Transverse colon (tissue), 4 donors: ENCODE measurements at places on chromosomes 11 and 22. TPM values are rescaled to one million over a fixed set of nuclear protein-coding genes. Genes with fewer than 3 reads are reported as not detected.

DNA sequence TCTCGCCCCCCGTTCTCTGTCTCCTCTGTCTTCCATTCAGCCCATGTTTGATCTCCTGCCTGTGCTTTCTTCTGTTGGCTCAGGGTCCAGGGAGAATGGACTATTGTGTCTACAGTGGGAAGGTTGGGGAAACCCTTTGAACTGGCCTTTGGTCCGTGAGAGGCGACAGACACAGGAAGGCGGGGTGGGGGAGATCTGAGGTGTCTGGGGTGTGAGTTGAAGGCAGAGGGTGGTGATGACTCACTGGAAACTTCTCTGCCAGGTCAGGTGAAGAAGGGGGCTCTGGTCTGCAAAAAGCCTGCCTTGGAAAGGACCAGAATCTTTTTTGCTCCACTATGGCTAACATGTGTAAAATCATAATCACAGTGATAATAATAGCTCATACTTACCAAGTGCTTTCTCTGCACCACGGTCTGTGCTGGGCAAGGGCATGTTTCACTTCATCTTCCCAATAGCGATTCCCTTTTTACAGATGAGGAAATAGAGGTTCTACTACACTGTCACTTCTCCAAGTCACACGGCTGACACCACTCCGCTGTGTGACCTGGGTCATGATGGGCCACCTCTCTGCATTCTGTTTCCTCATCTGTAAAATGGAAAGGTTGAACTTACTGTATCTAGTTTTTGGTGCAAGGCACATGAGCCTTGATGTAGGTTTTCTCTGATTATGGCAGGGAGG is 99.8 kb upstream of the ALX4 start:
- DNase-seq = no peak
- H3K36me3 ChIP-seq = no peaks in the 10 kb centered on the region
- no peaks in the 10 kb centered on the region for H3K4me1 ChIP-seq

GRCh38 chr11:123185326-123185725 is 9.7 kb downstream of the CLMP start:
- H3K4me3 ChIP-seq = no peak overlapping the region
- no peaks in the 10 kb centered on the region for H3K36me3 ChIP-seq
- no peak overlapping the region for H3K27ac ChIP-seq
- peaks cover 5% of the 10 kb centered on the region for H3K4me1 ChIP-seq
- H3K27me3 ChIP-seq = peaks cover 7% of the 10 kb centered on the region

DNA sequence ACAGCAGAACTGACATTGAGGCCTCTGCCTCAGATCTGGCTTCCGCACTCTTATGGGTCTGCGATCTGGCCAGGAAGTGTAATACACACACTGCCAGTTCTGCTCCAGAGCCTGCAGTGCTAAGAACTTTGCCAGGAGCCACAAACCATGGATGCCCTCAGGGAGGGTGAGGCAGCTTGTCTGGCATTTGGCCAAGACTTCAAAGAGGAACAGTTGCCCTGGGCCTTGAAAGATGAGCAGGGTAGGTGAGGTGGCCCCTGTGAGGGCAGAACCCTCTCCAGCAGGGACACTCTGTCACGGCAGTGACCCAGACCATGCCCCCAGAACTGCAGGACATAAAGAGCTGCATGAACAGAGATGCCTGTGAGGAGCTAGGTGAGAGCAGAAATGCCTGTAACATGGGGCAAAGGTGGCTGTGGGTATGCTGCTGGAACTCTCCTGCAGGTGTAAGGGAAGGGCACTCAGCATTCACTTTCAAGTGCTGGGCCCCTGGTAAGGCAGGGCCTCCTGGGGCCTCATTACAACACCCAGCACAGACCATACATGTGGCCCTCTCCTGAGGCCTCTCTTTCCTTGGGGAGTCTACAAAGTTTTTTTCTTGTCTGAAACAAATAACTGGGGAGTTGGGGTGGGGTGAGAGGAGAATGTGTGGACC is 47.3 kb downstream of the NEU3 start:
- H3K36me3 ChIP-seq = no peaks in the 10 kb centered on the region
- no peaks in the 10 kb centered on the region for H3K4me1 ChIP-seq
- peak; percentile 14 for DNase-seq
- no peaks in the 10 kb centered on the region for H3K27me3 ChIP-seq
- no peak overlapping the region for H3K27ac ChIP-seq

- no peak overlapping the region for H3K4me3 ChIP-seq
- no peaks in the 10 kb centered on the region for H3K4me1 ChIP-seq
- H3K27me3 ChIP-seq = no peaks in the 10 kb centered on the region
- DNase-seq = no peak
Observed at GRCh38 chr11:98616098-98616655, 404.6 kb upstream of the CNTN5 start.

DNA sequence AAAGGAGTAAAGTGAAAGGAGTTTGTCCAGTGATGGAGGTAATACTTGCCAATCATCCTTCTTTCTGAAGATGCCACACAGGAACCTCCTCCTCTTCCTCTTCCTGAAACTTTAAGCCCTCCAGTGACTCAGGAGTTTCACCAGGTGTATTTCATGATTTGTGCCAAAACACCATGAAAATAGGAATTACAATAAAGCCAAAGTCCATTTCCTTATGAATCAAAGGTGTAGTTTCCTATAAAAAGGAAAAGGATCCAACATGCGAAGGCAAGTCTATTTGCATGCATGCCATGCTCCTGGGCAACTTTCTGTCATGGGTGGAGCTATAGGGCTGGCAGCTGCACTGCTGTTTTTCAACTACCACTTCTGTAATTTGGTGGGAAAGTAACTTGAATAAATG is 9.8 kb upstream of the POU2AF1 start:
- no peaks in the 10 kb centered on the region for H3K36me3 ChIP-seq
- peaks cover 15% of the 10 kb centered on the region for H3K4me1 ChIP-seq
- no peak overlapping the region for H3K4me3 ChIP-seq
- H3K27ac ChIP-seq = no peak overlapping the region

Gene MRGPRF
- 119 TPM for total RNA-seq

Gene CST6
- total RNA-seq = not detected

Gene ALG9
- total RNA-seq = 18.4 TPM

Gene GRIK4
- not detected for total RNA-seq

Gene SLC3A2
- total RNA-seq = 122 TPM

Gene PTPRCAP
- 47.2 TPM for total RNA-seq

Gene C22orf15
- not detected for total RNA-seq
